ENCODE measurements at places on chromosomes 12 and 14. TPM values are rescaled to one million over a fixed set of nuclear protein-coding genes. Genes with fewer than 3 reads are reported as not detected.

Gene MLEC
- 111 TPM for polyA plus RNA-seq

GRCh38 chr12:55908726-55909512 lies 18.8 kb downstream of the PYM1 start:
- peaks cover 16% of the 10 kb centered on the region for H3K36me3 ChIP-seq

DNA sequence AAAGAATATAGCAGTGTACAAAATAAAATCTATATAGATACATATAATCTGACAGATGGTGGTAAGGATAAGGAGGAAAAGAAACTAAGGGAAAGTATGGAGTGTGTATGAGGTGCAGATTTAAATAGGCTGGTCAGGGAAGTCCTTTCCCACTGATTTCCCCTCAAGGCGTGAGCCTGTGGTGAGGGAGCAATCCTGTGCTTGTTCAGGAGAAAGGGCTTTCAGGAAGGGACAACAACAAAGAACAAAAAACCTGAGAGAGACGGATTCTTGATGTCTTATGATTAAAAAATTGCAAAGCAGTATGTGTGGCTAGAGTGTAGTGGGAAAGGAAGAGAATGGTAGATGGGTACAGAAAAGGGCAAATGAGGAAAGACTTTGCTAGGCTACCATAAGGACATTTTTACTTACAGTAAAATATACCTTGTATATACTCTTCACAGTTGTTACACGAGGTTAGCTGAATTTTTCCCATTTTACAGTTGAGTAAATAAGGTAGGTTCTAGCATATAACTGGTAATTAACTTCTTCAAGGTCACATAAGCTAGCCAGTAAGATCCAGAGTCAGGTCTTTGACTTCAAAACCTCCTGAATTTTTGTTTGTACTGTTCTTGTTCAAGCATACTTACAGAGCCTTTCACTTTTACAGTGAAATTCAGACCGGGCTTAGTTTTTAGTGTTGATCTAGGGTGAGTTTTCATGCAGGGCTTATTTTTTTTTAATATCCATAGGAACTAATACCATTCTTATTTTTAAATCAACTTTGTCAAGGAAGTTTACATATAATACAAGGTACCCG lies 15.6 kb downstream of the CNOT2 start:
- no peaks in the 10 kb centered on the region for H3K36me3 ChIP-seq
- H3K4me1 ChIP-seq = peaks cover 45% of the 10 kb centered on the region
- H3K27me3 ChIP-seq = no peaks in the 10 kb centered on the region

DNA sequence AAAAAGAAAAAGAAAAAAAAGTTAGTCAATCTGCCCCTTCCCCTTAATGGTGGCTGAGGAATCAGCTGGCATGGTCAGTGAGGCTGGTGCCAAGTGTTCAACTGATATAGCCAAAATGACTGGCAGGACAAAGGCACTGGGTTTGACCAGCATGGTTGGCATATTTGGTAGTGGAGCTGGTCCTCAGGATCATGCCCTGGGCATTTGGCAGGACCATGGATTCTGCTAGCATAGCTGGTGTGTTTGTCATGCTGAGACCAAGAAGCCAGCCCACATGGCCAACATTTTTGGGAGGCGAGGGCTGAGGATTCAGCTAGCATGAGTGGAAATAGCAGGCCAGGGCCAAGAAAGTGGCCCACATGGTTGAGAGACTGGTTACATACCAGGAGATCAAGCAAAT lies 136.5 kb downstream of the FBXL14 start:
- no peak overlapping the region for H3K4me3 ChIP-seq
- H3K27me3 ChIP-seq = no peaks in the 10 kb centered on the region

- H3K4me3 ChIP-seq = no peak overlapping the region
- no peaks in the 10 kb centered on the region for H3K36me3 ChIP-seq
- no peak overlapping the region for H3K27ac ChIP-seq
- no peaks in the 10 kb centered on the region for H3K27me3 ChIP-seq
- peaks cover 4% of the 10 kb centered on the region for H3K4me1 ChIP-seq
Observed at GRCh38 chr12:2644683-2645405, 149.9 kb upstream of the FKBP4 start.

Gene WASHC4
- 14.6 TPM for polyA plus RNA-seq
